CD14-positive monocyte (primary cell): ENCODE measurements at places on chromosomes 6 and 20.

DNA sequence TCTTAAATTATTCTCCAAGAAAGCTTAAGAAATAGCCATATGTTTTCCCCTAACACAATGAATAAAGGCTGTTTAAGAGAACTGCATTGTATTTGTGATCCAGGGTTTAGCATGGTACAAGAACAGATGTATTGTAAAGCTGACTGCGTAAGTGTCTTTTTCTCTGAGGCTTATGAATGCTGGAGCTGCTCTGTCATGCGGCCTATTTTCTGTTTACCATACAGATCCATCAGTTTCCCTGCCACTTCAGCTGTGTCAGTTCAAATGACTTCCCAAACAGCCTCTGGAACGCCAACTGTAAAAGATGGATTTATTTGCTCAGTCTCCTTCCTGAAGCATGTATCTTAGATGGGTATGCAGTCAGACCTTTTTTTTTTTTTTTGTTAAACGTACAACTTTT, 419.3 kb upstream of the HS3ST5 start:
- no peak for DNase-seq

GRCh38 chr20:19978511-19979210, 38.5 kb upstream of the NAA20 start:
- no peak for DNase-seq

GRCh38 chr6:18445228-18445627, 58.1 kb downstream of the RNF144B start:
- no peak for DNase-seq

DNA sequence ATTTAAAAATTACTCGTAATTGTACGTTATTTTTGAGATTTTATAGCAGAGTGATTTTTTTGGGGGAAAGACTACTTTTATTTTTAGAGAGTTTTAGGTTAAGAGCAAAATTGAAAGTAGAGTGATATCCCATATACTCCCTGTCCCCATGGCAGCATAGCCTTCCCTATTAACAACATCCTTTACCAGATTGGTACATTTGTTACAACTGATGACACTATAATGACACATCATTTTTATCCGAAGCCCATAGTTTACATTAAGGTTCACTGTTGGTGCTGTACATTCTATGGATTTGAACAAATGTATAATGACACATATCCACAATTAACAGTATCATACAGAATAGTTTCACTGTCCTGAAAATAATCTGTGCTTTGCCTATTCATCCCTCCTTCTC, 1126.4 kb upstream of the CITED2 start:
- DNase-seq: no peak

- no peak for DNase-seq
These were observed 4.9 kb downstream of the ARID1B start for GRCh38 chr6:156781861-156782631.

GRCh38 chr6:48889429-48889828, 573.6 kb downstream of the MMUT start:
- no peak for DNase-seq

- DNase-seq: no peak
These were observed 181.8 kb downstream of the HIVEP2 start for GRCh38 chr6:142763205-142763604.

DNA sequence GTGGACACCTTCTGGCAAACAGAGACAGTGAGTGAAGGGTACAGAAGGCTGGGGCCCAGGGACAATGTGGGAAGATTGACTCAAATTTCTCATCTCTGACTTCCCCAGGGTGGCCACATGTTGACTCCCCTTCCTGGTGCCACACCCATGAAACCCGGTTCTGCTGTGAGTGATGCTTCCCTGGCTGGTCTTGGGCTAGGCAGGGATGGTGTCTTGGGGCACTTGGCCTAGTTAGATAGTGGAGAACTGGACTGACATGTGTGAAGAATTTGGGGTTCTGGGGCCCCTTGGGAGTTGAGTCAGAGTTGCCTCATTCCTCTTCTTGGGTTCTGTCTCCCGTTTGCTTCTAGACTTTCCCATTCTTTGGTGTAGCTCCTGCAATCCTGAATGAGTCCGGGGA, 34.2 kb downstream of the GSS start:
- no peak for DNase-seq

GRCh38 chr20:12093057-12093796, 175.5 kb downstream of the BTBD3 start:
- peak; percentile 36 for DNase-seq

GRCh38 chr20:41054070-41054846, 25.6 kb downstream of the TOP1 start:
- DNase-seq: no peak

GRCh38 chr6:45507186-45507585, 129.5 kb upstream of the SUPT3H start:
- DNase-seq: no peak

DNA sequence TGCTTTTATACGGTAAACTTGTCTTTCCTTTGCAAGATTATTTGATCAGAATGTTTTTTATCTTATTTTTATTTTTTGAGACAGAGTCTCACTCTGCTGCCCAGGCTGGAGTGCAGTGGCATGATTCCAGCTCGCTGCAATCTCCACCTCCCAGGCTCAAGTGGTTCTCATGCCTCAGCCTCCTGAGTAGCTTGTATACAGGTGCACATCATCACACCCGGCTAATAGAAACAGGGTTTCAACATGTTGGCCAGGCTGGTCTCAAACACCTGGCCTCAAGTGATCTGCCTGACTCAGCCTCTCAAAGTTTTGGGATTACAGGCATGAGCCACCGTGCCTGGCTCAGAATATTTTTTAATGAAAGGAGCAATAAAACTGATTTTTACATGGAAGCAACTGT, 8.9 kb upstream of the LPIN3 start:
- DNase-seq: no peak

DNA sequence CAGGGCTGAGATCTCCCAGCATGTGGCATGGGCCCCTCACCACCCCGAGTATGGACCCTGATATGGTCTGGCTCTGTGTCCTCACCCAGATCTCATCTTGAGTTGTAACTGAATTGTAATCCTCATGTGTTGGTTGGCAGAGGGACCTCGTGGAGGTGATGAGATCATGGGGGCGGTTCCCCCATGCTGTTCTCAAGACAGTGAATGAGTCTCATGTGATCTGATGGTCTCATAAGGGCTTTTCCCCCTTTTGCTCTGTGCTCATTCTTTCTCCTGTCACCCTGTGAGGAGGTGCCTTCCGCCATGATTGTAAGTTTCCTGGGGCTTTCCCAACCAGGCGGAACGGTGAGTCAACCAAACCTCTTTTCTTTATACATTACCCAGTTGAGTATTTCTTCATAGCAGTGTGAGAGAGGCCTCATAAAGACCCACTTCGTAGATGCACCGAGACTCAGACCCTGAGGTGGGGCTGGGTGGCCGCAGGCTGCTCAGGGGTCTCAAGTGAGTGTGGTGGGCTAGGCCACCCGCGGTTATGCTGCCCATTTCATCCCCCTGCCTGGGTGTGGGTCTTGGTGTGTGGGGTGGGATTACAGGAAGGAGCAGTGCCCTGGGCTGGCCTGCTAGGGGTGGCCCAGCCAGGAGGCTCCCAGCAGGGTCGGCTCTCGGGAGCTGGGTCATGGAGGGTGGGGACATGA, 26.2 kb upstream of the GATA5 start:
- peak; percentile 86 for DNase-seq

GRCh38 chr6:131122007-131122406, 13.3 kb upstream of the AKAP7 start:
- DNase-seq: no peak

GRCh38 chr6:80967609-80968008, 784.9 kb downstream of the TENT5A start:
- DNase-seq: no peak

- no peak for DNase-seq
These were observed 7.0 kb downstream of the ADTRP start for GRCh38 chr6:11771473-11772048.

DNA sequence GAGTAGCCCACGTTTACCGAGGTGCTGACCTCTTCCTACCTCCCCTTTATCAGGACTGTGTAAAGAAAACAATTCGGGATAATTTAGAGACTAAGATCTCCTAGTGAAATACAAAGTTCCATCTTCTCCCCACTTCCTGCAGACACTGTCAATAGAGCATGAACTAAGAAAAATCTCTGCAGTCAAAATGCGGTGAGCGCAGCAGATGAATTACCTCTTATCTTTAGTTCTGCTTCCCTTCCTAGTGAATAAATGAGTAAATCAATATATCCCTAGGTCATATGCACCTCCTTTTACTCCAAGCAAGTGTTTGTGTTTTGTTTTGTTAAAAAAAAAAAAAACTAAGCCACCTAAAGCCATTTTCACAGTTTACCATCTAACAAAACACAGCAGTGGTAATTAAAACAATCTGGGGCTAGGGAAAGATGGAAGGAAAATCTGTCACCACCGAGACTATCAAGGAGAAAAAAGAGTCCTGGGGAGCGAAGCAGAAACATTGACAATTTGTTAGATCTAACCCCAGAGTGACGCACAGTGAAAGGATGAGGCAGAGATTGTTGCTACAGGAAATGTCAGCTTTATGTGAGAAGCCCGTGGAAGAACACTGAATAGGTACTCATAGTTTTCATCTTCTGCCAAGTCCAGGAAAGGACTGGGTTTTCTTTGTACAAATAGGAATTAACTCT, 159.4 kb upstream of the SPTLC3 start:
- DNase-seq: no peak

GRCh38 chr6:156778454-156779205, 1.5 kb downstream of the ARID1B start:
- DNase-seq: no peak

DNA sequence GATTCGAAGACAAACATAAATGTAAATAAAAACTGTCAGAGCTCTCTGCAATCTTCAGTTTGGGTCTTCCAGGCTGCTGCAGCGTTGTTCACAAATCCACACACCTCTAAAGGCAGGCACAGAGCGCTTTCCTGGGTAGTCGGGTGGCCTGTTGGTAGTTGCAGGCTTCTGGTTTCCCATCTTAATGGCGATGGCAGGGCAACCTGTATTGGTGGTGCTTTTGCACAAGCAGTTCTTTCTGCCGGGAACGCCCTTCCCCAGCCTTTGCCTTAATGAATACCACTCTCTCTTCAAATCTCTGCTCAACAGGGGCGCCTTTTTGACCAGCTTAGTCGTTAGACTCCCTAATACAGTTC, 723 bp upstream of the IFT52 start:
- DNase-seq: no peak

DNA sequence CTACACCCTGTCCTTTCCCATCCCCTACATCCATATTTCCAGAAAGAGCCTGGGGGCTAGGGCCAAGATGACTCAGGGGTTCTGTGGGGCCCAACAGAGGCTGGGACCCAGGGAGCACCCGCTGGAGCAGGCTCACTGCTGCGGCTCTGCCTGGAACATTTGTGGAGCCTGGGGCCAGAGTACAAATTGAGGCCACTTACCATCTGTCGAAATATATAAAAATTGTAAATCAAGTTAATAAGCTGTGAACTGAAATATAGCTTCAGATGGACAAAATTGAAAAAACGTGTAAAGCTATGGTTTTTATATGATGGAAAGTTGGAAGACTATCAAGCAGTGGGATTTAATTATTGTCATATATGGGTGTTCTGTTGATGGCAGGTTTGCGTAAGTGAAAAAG, 82.9 kb upstream of the ATXN1 start:
- DNase-seq: no peak
